ENCODE measurements at places on chromosomes 7 and 10. TPM values are rescaled to one million over a fixed set of nuclear protein-coding genes. Genes with fewer than 3 reads are reported as not detected.

GRCh38 chr7:118054529-118054928, 129.4 kb upstream of the LSM8 start:
- no peak for DNase-seq

DNA sequence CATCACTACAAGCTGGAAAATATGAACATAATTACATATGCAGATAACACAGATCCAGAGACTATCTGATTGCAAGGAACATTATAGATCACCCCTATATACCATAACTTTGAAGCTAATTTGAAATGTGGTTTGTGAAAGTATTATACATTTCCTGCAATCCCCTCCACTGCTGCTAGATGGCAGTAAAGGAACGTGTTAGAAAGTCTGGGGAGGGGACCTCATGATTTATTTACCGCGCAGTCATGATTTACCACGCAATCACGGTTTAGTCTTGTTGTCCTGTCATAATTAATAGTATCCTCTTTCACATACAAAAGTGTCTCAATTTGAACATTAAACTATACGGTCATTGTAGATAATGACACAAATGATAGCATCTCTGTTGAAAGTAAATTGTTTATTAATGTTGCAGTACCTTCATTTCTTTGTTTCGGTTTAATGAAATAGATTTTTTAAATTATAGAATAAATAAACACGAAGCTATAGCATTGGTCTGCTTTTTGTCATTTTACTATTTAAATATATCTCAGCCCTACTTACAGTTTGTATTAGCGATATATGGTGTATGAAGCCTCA, 145.3 kb upstream of the PRSS1 start:
- DNase-seq = peak; percentile 65

DNA sequence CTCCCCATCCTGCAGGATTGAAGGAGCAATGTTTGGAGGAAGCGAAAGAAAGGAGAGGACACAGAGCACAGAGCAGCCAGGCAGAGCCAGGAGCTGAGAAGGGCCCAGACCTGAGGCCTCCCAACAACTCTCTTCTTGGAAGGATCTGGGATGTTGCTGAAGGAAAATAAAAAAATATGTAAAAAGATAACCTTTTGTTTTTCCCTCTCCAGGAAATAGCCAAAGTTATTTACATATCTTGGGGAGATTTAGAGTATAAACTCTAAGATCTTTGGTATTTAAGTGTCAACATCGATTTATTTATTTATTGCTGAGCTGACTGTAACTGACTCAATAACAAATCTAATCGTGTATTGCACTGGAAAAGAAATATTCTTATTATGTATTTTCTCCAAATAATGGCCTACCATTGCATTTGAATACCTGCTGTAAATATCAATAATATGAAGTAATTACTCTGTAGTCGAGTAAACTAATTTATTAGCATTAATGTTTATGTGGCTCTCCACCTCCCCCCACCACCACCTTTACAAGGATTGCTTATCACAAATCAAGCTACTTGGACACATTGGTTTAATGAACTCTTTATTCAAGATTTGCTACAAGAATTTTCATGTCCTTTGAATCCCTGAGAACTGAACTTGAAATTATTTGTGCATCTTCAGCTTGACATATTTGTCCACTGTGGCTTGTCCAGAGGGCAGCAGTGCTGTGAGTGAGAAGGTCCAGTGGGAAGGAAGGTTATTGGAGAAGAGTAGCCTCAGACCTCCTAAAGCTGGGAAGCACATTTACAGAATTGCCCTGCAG, 1.8 kb upstream of the HOXA11 start:
- no peak for DNase-seq

Gene NME8
- not detected for total RNA-seq

Data from PC-9 (cell line).